ENCODE measurements at places on chromosomes 6 and 20. TPM values are rescaled to one million over a fixed set of nuclear protein-coding genes. Genes with fewer than 3 reads are reported as not detected.

Gene RAB22A
- total RNA-seq = 26.9 TPM

Gene CLIC5
- total RNA-seq = 2.4 TPM

Gene OSTM1
- total RNA-seq = 23.4 TPM

Gene NKAIN2
- 36.6 TPM for total RNA-seq

Gene SEMG1
- total RNA-seq = not detected

Gene TRERF1
- 6.4 TPM for total RNA-seq

Gene CASP8AP2
- total RNA-seq = 36.7 TPM

Gene CDH4
- total RNA-seq = 19.3 TPM

Gene PTGIS
- total RNA-seq = 9.7 TPM

Gene GSTA2
- not detected for total RNA-seq

Gene C6orf52
- 1.5 TPM for total RNA-seq

Gene MOG
- 0.18 TPM for total RNA-seq

Gene LY6G5C
- 3.4 TPM for total RNA-seq

Gene CAPN11
- not detected for total RNA-seq

Gene MAS1
- 0.09 TPM for total RNA-seq

Gene COX4I2
- total RNA-seq = not detected

Gene TRDN
- total RNA-seq = 0.09 TPM

Gene LAMA5
- 24.6 TPM for total RNA-seq

Gene FKBP1C
- 0.36 TPM for total RNA-seq
